ENCODE measurements at places on chromosomes 13 and 19.
A peak's percentile ranks its signal among the peaks of the same experiment; 100 is the strongest.

DNA sequence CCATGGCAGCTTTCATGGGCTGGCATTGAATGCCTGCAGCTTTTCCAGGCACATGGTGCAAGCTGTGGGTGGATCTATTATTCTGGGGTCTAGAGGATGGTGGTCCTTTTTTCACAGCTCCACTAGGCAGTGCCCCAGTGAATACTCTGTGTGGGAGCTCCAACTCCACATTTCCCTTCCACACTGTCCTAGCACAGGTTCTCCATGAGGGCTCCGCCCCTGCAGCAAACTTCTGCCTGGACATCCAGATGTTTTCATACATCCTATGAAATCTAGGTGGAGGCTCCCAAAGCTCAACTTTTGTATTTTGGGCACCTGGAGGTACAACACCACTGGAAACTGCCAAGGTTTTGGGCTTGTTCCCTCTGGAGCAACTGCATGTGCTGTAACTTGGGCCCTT, 450.6 kb downstream of the LMO7 start:
- no peak for DNase-seq

DNA sequence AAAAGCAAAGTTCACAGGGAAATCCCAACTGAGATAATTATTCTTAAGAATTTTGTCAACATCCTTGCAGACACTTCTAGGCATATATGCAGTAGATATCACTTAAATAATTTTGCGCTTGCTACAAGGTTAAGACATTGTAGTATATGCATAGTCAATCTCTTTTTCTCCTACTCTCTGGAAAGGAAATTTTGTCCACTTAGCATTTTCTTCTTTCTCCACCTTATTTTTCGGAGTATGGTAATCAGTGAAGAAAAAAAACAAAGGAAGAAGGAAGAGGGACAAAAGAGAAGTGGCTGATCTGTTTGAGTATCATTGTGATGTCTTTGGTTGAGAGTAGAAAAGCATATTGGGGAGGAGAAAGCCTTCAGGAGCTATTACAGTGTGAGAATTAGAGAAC, 104.6 kb downstream of the LACC1 start:
- no peak for DNase-seq

DNA sequence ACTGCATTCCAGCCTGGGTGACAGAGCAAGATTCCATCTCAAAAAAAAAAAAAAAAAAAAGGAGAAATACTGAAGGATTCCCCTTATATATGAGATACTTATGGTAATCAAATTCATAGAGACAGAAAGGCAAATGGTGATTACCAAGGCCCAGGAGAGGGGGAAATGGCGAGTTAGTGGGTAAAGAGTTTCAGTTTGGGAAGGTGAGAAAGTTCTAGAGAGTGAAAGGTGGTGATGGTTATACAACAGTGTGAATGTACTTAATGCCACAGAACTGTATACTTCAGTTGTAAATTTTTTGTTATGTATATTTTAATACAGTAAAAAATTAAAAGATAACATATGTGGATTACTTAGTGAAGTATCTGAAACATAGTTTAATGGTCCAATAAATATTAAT, 90.2 kb downstream of the DHRS12 start:
- DNase-seq = no peak

GRCh38 chr13:63457186-63457585, 2041.5 kb upstream of the PCDH20 start:
- DNase-seq = no peak

- DNase-seq = no peak
Measured at GRCh38 chr19:30563691-30564090, 191.5 kb downstream of the ZNF536 start.

DNA sequence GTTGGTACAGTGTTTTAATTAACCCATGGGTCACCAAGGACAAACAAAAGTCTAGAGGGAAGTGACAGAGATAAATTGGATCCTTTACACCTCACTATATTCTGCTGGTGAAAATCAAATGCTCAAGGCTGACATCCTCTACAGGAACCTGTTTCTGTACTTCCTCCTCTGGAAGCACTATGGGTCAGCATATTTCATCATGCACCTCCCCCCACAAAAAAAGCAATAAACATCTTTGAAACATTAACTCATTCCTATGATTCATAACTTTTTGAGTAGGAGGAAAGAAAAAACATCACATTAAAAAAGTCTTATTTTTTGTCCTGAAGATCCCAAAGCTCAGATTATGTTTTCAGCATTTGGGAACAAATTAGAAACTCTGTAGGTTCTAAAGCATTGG, 588.3 kb upstream of the SGCG start:
- no peak for DNase-seq

GRCh38 chr13:111280681-111281585, 39.5 kb upstream of the TEX29 start:
- no peak for DNase-seq

- no peak for DNase-seq
Measured at GRCh38 chr19:30341611-30342201, 30.5 kb upstream of the ZNF536 start.

DNA sequence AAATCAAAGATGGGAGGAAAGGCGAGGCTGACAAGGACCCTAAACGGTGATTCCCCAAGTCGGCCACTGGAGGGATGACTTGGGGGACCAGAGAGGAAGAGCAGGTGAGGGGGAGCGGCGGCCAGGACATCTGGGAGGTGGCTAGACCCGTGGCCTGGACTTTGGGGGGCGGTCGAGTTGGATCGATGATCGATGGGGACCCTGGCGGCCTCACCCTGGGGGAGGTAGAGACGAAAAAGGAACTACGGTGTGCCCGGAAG, 7.7 kb upstream of the CIRBP start:
- peak; percentile 56 for DNase-seq

DNA sequence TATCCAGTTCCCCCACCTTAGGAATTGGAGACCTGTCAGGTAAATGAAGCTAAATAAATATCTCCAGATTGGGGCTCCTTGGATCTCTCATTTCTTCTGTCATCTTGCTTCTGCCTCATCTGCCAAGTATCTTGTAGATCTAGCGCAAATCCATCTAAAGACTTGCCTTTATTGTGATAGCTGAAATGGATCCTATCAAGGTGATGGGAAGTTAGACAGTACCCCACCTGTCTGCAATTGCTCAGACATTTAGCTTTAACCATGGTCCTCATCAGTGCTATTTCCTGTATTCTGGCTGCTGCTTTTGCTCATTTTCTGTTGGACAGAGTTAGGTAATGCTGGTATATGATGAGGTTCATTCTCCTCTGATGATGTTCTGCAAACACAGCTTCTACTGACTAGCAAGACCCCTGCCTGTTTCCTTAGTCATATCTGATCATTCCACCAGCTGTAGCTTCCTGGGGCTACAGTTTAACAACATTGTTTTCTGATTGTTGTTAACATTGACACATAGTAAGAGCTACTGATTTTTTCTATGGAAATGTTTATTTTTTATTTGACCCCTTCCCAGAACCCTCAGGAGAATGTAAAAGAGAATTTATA, 340.0 kb downstream of the DCT start:
- DNase-seq = no peak

- no peak for DNase-seq
Measured at GRCh38 chr13:50174630-50175029, 159.4 kb downstream of the KCNRG start.

DNA sequence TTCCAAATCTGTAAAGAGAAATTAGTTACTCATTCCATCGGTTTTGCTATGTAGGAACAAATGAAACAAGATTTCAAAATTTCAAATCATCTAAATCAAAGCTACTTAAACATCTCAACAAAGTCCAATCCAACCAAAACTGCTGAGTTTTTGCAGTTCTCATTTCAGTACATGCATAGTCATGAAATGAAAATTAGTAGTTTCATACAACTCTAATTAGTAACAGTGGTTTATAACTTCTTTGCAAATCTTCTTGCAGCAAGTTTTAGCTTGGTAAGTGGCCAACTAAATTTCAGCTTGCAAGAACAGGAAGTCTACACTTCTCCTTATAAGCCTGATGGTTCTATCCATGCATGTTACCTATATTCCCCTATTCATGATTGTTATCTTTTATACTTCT, 75.6 kb downstream of the SPRY2 start:
- DNase-seq = no peak

- DNase-seq = no peak
Measured at GRCh38 chr19:1073956-1074517, 7.1 kb downstream of the ARHGAP45 start.

DNA sequence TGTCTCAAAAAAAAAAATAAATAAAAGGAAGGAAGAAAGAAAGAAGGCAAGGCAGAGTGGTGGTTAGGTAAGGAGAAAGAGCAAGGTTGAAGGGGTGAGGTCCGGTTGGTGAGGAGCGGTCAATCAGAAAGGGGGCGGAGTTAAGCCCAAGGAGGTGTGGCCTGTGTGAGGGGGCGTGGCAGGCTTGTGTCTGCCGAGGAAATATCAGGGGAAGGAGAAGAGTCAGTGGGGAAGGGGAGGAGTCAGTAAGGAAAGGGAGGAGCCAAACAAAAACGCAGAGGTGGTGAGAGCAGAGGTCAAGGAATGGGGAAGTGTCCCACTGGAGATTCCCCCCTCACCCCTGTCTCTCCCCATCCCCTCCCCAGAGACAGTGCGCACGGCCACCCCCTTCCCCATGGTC, 5.9 kb downstream of the CACNG7 start:
- no peak for DNase-seq

GRCh38 chr19:33797802-33798671, 1.4 kb downstream of the KCTD15 start:
- no peak for DNase-seq

DNA sequence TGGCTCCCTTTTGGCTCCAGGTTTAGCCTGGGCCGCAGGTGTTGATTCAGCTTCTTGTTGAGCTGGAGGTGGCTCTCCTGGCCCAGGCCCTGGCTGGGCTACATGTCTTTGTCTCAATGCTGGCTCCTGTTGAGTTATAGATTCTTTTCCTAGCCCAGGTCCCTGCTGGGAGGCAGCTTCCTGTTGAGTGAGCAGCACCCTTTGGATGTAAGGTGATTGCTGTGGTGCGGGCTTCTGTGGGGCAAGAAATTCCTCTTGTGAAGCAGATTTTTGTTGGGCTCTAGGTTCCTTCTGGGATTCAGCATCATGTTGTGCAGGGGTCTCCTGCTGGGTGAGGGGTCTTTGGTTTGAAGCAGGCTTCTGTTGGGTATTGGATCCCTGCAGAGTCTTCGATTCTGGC, 545 bp downstream of the LIPE start:
- DNase-seq = no peak

DNA sequence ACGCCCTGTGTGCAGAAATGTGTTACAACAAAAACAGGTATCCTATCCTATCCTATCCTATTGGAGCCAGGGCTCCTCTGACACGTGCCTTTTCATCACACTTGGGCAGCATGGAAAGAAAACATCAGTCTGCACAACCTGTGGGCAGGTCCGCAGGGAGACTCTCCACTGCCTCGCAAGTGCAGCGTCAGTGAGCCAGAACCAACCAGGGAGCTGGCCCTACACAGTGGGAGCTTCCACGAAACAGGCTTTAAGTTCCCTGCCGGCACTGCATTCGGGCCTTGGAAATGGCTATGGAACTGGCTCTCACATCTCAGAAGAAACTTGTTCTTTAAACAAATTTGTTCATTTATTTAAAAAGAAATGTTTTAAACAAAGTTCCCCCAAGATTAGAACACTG, 49.5 kb downstream of the SLC7A1 start:
- DNase-seq = no peak

GRCh38 chr13:101309014-101309619, 107.2 kb downstream of the NALCN start:
- DNase-seq = no peak

DNA sequence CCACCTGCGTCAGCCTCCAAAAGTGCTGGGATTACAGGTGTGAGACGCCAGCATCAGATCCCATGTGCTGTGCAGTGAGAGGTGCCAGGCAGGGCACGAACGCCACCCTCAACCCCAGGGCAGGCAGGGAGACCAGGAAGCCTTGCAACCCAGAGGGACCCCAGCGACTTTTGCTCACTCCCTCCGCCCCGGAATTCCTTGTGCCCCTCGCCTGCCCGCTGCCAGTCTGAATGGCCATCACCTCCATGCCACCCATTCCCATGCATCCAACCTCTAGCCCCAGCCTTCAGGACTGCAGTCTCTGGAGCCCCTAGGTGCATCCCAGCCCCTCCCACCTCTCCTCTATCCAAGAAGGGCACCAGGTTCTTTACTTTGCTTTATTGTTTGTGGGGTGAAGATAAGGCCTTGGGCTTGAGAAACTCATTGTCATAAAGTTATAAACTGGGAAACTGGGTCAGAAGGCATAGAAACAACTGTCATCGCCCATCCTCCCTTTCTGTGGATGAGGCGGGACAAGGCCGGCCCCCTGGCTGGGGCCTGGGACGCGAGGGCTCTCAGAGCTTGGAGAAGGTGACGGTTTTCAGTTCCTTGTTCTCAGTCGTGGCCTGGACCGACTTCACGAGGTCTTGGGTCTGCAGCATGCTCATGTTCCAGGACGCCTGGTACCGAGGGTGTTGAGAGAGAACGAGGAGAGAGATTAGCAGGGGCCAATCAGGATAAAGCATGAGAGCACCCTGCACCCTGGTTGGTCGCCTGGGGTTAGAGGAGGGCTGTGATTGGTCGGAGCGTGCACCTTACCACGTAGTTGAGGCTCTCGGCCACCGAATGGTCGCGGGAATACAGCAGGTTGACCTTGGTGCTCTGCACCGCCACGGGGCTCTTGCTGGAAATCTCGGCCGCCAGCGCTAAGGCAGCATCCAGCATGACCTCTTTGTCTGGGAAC, 2.6 kb upstream of the LGALS4 start:
- DNase-seq = no peak

DNA sequence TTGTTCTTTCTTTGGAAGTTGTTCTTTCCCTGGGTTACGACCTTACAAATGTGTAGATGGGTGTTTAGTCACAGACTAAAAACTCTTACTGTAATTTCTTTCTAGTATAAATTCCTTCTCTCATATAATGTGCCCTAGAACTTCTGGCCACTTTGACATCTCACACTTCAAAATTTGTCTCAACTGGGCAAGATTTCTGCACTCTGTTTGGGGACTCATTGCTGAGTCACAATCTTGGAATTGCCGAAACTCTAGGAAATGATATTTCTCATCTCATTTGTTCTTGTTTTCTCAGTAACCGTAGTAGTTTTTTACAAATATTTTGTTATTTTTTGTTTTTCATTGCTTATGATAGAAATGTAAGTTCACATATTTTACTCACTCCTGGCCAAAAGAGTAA, 2523.2 kb upstream of the PCDH20 start:
- no peak for DNase-seq

GRCh38 chr13:19581675-19582074, 20.3 kb upstream of the TPTE2 start:
- no peak for DNase-seq

- peak; percentile 77 for DNase-seq
Measured at GRCh38 chr19:34734537-34735103, 577 bp downstream of the ZNF181 start.

DNA sequence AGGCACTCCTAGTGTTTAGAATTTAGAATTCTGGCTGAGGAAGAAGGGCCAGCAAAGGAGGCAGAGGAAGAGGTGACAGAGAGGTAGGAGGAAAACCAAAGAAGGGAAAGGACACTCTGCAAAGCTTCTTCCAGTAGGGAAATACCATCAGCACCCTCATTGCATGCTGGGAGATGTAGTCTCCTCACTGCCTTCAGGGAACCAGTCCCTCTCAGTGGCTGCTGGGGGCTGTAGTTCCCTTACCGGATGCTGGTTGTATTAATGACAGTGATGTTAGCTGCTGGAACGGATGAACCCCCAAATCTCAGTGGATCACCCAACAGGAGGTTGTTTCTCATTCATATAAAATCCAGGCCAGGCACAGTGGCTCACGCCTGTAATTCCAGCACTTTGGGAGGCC, 10.1 kb downstream of the GRIN2D start:
- peak; percentile 67 for DNase-seq

All from CD4-positive, alpha-beta T cell treated with Interleukin-1 beta for 1 hour (primary cell).